Occipital lobe (tissue), 3 donors: ENCODE measurements at places on chromosomes 6 and 20. TPM values are rescaled to one million over a fixed set of nuclear protein-coding genes. Genes with fewer than 3 reads are reported as not detected.

DNA sequence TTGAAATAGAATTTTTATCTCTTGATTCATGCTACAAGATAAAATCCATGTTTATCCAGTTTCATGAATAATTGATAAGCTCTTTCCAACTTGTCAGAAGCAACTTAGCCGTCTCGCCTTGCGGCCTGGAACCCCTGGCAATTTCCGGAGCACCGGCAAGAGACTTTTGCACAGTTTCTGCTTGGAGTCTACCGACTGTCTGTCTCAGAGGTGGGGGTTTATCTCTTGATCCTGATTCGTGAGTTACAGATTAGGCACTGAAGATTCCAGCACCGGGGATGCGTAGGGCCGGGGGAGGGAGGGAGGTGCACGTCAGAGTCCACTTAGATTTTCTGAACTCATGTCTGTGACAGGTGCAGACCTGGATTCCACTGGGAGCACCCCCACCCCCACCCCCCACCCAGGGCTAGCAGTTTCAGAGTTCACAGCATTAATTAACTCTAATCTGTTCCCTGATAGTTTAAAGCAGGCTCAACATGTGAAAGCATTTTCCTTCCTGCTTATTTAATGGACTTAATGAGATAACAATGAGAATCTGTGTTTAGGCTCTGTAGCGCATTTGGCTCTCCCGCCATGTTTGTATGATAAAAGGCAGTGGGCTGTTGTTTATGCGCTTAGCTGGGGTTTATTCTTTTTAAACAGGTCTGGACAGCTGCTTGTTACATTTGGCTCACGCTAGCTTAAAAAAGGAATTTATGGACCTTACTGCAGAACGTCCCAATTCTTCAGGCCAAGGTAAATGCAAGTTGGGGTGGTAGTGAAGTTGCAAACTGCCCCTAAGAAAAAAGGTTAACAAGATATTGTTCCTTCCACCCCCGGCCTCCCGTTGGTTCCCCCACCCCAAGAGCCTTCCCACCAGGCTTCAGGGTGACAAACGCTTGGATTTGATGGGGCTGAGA is 8.1 kb upstream of the APCDD1L start:
- no peak for DNase-seq

The RGS17 gene
- total RNA-seq, result 119 TPM

DNA sequence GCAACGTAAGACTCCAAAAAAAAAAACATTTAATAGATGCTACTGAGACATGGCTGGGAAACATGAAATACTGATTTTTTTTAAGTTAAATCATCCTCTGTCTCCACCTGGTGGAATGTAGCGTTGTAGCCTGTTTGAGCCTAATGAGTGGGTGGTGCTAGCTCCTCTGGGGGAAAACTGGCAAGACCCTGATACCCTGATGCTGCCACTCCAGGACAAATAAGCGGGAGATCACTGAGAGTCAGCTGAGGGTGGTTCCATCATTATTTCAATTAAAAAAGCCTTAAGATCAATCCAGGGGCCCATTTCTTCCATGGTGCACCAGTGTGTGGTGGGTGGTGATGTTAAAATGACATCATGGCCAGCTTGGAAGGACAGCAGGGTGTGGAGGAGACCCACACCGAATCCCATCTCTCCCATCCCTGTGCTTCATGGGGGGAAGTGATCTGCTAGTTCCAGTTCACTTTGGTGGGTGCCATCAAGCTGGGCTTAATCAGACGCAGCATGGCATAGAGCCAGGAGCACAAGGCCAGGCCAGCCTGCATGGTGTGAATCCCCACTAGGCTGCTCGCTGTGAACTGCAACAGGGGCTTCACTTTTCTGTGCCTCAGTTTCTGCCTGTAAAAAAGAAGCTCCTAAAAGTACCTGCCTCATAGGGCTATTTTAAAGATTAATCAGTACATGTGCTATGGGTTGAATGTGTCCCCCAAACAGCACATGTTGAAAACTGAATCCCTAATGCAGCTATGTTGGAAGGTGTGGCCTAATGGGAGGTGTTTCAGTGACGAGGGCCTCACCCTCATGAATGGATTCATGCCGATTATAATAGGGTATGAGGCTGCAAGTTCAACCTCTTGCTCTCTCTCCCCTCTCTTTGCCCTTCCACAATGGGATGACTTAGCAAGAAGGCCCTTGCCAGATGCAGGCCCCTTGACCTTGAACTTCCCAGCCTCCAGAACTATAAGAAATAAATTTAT is 13.0 kb upstream of the MRPS10 start:
- DNase-seq, result no peak

DNA sequence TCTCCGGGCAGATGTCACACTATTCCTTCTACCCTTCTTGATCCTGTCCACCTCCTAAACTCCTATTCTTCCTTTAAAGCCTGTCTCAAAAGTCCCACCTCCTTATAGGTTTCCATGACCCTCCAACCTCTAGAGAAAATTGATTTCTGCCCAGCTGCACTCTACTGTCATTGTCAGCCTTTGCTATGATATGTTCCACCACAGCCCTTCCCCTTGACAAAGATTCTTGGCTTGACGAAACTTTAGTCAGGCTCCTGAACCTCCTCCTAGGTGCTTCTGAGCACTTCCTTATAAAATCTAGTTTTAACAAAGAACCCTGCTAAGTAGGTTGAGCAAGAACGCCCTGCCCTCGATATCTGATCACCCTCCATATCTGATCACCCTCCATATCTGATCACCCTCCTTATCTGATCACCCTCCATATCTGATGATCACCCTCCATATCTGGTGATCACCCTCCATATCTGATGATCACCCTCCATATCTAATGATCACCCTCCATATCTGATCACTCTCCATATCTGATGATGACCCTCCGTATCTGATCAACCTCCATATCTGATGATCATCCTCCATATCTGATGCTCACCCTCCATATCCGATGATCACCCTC is 103.2 kb downstream of the RIN2 start:
- no peak for DNase-seq

DNA sequence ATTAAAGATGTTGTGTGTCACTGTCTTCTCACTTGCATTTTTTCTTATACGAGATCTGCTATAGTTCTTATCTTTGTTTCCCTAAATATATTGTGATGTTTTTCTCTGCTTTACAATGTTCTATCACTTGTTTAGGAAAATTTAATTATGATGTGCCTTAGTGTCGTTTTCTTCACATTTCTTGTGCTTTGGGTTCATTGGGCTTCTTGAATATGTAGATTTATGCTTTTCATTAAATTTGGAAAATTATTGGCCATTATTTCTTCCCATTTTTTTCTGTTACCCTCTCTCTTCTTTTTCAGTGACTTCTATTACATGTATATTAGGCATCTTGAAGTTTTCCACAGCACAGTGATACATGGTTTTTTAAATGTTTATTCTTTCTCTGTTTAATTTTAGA is 33.4 kb downstream of the CITED2 start:
- no peak for DNase-seq

The ADAM33 gene
- total RNA-seq, result 3.6 TPM

The TNFRSF6B gene
- not detected for total RNA-seq

The DOK5 gene
- total RNA-seq, result 350 TPM

DNA sequence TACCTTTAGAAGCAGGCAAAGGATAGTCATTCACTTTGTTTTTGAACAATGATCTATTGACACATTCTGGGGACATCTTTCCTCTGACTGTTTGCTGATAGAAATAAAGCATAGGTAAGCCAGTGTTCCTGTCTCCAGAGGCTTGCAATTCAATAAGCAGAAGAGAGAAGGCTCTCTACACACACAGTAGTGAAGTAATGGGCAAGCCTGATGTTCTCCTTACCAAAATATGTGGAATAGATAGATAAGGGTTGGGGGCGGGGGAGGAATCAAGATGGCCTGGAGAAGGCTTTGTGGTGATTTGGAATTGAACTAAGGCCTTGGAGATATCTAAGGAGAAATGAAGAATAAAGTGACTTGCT is 27.3 kb downstream of the PAQR8 start:
- no peak for DNase-seq

GRCh38 chr6:9248133-9248532 is 812.8 kb upstream of the SLC35B3 start:
- DNase-seq, result no peak

DNA sequence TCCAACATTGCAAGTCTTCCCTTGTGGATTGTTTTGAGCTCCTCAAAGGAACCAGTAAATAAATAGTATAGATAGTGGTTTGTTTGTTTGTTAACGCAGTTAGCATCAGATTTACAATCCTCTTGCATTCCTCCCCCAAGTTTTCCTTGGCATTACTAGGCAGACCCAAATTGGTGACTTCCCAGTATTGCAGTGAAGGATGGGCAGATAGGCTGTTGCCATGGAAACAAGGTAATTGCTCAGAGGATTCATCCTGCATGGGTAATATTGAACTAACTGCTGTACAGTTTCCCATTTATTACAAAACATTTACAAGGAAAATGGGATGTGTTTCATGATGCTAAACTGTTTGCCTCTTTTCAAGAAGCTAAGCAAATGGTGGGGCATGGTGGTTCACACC is 477.2 kb downstream of the EPM2A start:
- no peak for DNase-seq
